NCI-H1092 (cell line): ENCODE measurements at places on chromosomes 12 and 14.

- no peak for DNase-seq
Observed at GRCh38 chr12:45389426-45389825, 173.5 kb downstream of the ANO6 start.

DNA sequence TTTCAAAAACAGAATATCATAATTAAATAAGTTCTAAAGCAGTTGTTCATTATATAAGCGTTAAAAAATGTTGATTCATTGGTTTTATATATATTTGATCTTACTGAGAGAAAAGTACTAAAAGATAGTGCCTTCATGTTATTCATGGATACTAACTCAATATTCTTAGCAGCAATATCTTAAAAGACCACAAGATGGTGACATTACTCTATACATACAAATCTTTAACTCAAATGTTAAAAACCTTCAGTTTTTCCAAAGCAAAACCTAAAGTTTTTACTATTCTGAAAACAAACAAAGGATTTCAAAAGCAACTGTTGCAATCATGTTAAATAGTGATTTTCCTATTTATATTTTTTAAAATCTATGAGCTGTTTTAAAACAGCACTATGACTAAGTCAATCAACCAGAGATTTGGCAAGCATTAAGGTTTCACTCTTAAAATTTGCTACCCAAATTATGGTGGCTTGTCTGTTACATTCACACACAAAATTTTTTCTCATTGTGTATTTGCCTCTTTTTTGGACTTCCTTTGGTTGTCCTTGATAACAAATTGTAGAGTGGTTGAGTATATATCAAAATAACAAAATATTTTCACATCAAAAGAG, 50.1 kb upstream of the RERGL start:
- DNase-seq, result no peak

GRCh38 chr14:68824517-68825347, 31.9 kb upstream of the ZFP36L1 start:
- peak; percentile 73 for DNase-seq

DNA sequence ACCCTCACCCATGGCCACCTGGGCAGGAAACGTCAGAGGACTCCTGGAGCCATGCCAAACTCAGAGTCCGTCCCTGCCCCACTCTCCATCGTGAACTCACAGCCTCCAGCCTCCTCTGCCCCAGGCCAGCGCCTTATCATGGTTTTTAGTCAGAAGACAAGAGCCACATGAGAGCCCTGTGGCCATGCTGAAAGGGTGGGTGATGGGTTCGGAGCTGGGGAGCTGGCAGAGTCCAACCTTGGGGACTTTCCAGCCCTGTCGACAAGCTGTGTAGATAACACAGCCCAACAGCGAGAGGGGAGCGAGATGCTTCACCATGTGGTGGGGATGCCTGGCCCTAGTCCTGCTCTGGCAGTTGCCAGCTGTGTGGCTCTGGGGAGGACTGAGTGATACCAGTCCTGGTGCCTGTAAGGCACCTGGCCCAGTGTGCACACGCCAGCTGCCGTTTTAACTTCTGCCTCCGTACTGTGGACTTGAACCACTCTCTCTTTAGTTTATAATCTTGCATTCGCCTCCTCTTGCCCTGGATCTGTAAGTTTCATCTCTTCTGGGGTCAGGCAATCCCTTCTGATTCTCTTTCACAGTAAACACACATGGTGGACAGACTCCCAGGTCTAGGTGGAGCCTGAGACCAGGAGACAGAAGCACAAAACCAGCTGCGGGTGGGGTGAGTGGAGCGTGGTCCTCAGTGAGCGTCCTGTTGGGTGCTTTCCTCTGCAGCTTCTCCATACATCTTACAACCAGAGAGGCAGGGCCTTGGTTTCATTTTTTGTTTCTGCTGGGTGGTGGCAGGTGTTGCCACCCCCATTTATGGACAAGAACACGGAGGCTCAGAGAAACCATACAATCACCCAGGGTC, 55.3 kb downstream of the RIN3 start:
- DNase-seq, result no peak

DNA sequence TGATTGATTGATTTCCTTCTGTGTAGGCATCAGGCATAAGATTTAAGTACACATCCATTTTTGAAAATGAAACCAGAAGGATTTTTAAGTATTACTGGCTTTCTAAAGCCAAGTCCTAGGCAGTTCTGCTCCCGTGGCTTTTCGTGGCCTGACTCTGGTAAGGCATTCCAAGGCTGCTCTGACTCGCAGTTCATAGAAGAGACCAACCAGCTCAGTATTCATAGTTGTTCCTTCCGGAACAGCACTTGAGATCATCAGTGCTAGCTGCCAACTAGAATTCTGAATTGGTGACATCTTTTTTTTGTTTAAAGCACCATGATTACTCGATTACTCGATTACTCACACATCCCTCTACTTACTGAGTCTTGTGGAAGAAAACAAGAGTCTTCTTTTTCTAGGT, 25.9 kb downstream of the SUDS3 start:
- no peak for DNase-seq

DNA sequence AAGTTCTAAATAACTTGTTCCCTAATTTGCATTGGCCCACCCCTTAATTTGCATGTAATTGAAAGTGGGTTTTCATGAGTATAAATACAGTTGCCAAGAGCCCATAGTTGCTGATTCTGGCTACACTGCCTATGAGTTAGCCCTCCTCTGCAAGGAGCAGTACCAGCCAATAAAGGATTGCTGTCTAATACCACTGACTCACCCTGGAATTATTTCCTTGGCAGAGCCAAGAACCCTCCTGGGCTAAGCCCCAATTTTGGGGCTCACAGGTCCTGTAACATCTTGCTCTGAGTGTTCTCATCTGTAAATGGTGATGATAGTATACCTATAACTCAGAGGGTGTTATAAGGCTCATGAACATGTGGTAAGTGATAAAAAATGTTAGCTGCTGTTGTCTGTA, 6.8 kb downstream of the TTC8 start:
- no peak for DNase-seq

DNA sequence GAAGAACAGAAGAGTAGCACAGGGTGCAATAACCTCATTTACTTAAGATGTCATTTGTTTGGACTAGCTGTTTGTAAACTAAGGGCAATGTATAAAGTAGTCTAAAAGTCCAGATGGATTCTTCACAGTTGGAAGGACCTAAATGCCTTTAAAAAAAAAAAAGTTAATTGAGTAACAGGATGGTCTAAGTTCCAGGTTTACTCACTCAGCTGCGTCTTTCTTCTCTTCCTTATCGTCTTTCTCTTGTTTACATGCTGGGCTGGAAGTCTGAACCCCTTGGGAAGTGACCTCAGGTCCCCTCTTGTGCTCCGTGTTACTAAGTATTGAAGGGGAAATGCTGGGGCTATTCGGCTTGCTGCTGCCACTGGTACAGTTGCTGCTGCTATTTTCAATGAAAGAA, 82.5 kb downstream of the SH2B3 start:
- DNase-seq, result no peak

DNA sequence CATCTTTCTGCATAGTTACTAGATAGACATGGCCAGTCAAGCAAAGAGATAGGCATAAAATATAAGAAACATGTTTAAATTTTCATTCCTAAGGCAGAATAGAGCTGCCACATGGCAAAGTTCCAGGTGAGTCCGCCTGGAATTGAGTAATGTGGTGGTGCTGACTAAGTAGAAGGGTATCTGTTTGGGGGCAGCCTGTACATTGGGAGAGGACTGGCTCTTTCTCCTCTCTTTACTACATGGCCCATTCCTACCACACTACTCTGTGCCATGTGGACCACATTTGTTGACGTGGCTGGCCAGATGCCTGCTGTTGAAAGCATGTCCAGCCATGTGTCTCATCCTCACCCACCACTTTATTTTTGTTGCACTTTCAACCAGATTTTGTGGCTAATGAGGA, 354.0 kb downstream of the ETNK1 start:
- no peak for DNase-seq

DNA sequence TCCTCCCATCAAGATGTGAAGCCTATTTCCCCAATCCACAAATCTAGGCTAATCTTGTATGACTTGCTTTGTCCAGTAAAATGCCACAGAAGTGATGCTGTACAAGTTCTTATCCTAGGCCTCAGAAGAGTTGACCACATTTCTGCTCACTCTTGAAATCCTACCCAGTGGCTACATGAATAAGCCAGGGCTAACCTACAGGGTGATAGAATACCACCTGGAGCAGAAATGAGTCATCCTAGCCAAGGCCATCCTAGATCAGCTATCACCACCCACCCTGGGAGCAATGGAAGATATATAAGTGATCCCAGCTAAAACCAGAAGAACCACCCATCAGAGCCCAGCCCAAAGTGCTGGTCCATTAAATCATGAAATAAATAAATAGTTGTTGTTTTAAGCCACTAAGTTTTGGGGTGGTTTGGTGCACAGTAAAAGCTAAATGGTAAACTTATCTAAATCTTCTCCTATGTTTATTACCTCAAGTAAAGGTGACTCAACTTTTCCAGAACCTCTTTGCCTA, 105.1 kb downstream of the RPS29 start:
- DNase-seq, result no peak

- peak; percentile 33 for DNase-seq
Observed at GRCh38 chr12:1835211-1836131, 15.1 kb downstream of the LRTM2 start.

GRCh38 chr12:67697443-67697842, 48.9 kb downstream of the DYRK2 start:
- no peak for DNase-seq

GRCh38 chr12:24960222-24960855, 11.4 kb upstream of the BCAT1 start:
- DNase-seq, result no peak
